Stimulated activated CD4-positive, alpha-beta T cell treated with anti-CD3 and anti-CD28 coated beads, Interleukin-1b, Interleukin-23, amount 100 ng/mL, for 1 hour (primary cell): ENCODE measurements at places on chromosomes 1 and 21.

- no peak for DNase-seq
These were observed 4.0 kb downstream of the HAO2 start for GRCh38 chr1:119372503-119373086.

DNA sequence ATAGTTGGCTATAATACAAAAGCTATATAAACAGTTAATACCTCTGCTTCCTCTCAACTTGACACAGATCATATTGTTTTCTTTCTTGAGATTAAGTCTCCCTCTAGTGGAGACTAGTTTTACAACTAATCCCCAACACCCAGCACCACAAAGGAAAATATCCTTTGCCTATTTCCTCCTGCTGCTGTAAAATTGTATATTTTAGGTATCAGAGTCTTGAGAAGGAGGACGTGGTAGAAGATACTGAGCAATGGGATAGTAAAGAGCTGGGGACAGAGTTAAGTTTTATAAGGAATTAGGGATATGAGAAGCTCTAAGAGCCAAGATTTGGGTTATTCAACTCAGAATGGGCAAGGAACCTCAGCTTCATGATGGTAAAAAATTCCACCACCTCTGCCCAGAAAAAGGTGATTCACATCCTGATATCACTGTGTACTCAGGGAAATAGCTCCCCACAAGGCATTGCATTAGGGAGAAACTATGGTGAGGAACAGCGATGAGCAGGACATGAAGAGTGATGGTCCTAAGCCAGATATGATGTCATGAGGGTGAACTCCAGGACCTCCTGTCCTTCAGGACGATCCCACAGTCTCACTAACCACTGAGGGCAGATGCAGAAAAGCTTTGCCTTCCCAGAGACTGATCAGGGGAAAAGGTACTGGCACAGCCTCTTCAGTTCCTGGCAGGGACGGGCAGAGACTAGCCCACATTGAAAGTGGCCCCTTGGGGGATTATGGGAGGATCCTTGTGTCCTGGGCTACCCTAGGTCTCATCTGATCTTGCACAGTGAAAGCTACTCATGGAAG is 14.7 kb upstream of the CFAP126 start:
- DNase-seq: no peak

- DNase-seq: peak; percentile 53
These were observed 4.4 kb upstream of the LGR6 start for GRCh38 chr1:202189001-202189790.

- DNase-seq: peak; percentile 22
These were observed 2.7 kb downstream of the GRHL3 start for GRCh38 chr1:24321697-24322469.

DNA sequence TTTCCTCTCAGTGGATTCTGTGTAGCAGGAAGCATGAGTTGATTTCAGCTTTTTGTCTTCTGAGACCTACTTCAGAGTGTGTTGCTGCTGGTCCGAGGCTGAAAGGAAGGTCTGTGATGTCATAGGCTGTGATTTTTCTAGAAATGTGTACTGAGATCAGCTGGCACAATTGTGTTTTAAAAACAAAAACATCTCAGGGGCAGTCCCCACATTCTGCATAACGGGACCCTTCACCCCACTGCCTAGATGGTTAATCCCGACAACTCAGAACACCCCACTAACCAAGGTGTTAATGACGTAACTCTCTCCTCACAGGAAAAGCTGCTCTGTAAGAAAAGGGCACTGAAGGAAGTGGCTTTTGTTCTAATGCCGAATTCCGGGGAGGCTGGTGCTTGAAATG is 59.8 kb upstream of the PPP2R5A start:
- DNase-seq: no peak

DNA sequence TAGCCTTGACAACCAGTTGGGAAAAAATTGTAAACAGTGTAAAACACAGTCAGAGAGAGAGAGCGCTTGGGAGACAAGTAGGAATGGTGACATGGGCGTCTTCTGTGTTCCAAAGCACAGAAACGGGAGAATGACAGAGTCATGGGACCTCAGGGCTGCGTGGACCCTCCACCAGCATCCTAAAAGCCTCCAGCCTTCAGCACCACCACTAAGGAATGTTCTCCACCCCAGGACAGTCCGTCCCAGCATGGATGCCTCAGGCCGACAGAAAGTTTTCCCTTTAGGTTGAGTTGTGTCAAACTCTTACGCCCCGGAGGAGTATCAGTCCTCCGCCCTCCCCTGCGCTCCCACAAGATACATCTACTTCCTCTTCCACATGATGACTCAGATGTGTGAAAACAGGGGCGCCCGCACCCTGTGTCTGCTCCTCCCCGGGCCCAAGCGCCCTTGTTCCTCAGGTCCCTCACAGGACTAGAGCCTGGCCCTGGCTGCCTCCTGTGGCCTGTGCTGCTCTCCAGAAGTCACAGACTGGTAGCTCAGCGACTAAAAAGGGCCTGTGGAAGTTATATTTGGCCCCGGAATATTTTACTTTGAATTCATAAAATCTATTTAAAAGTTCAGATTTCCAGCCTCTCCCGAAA is 63.9 kb upstream of the EFHD2 start:
- peak; percentile 25 for DNase-seq

- DNase-seq: no peak
These were observed 116.3 kb upstream of the CACYBP start for GRCh38 chr1:174883409-174883808.

- no peak for DNase-seq
These were observed 3.1 kb upstream of the UBE2G2 start for GRCh38 chr21:44804762-44805161.

DNA sequence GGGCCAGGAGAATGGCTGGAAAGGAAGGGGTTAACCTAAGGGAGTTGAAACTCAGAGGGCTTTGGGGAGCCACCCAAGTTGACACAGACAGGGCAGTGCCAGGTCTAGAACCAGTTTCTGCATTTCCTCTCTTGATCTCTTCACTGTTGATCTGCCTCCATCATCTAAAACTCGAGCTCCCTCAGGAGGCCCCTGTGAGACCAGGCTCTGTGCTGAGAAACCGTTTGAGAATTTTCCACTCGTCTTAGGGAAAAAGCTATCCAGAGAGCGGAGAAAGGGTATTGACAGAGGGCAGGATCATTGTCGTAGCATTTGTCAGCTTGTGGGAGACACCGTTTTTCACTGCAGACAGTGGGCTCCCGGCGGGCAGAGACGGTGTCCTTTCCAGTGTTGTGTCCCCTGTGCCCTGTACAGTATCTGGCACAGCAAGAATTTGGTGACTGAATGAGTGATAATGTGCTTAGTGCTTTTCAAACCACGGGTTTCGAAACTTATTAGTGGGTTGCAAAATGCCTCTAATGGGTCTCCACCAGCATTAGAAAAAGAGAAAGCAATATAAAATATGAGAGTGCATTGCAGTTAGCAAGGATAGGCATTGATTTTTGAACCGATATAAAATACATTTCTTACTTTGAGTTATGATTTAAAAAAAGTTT is 31.1 kb downstream of the PROK1 start:
- no peak for DNase-seq

DNA sequence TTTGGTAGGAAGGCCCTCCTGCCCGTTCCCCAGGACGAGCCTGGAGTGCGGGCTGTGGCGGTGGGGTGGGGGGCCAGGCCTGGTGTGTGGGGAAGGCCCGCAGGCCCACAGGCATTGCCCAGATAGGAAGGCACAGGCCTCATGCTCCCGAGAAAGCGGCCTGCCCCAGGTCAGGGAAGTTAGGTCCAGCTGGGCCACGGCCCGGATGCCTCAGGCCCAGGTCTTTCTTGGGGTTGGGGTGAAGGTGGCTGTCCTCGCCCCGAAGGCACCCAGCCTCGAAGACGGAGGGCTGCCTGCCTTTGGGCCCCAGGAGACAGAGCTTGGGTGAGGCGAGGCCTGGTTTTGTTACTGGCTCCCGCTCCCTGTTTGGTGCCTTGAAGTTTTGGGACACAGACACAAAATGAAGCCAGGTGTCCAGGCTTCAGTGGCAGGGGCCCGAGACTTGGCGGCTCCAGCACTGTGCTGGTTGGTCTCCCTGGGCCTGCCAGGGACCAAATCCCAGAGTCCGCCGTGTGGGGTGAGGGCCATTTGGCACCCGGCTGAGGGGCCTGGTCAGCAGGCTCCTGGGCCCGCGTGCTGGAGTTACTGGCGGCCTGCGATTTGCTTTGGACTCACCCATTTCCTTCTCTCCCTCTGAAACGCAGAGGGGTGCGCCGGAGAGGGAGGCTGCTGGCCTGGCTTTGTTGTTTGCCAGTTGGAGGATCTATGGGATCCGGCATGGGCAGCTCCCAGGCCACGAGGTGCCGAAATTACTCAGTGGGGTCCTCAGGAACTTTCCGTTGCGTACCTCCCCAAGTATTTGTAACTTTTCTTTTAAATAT is 2.0 kb downstream of the SKI start:
- no peak for DNase-seq

GRCh38 chr1:92244376-92244775 is 26.7 kb downstream of the C1orf146 start:
- no peak for DNase-seq

DNA sequence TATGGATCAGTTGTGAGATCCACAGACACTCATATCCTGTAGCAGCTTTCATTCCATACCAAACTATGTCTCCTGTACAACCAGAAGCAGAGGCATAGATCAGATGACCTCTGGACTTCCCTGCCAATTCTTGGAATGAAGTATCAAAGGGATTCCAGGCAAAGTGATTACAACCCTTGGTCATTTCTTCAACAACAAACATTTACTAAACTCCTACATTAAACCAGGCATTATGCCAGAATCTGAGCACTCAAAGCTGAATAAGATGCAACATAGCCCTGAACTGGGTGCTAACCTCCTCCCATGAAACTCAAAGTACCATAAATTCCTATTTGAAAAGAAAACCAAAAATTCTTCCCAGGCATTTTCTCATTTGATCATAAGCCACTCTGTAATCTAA is 121.2 kb upstream of the SGIP1 start:
- no peak for DNase-seq

DNA sequence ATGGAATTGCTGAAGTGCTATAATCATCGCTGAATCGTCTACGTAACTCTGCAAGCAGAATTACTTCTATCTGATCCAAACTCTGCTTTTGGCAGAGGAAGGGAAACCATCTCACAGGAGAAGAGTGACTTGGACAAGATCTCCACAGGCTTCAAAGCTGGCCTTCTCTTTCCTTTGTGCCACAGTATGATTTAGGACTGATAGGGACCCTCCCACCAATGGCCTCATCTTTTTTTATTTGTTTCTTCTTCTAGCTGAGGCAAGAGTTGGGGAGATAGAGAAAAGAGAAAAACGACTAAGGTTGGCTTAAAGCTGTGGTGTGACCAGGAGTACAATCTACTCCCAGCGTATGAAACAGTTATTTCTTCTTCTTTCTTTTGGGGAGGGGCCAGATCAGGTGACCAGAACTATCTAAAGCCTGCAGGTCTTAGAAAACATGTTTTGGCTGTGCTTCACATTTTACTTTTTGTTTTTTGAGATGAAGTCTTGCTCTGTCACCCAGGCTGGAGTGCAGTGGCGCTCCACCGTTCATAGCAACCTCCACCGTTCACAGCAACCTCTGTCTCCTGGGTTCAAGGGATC is 35.0 kb downstream of the ZNF496 start:
- no peak for DNase-seq

- DNase-seq: no peak
These were observed 51.5 kb downstream of the VANGL2 start for GRCh38 chr1:160451859-160452232.

GRCh38 chr1:201011616-201012015 is 11.9 kb downstream of the KIF21B start:
- no peak for DNase-seq

DNA sequence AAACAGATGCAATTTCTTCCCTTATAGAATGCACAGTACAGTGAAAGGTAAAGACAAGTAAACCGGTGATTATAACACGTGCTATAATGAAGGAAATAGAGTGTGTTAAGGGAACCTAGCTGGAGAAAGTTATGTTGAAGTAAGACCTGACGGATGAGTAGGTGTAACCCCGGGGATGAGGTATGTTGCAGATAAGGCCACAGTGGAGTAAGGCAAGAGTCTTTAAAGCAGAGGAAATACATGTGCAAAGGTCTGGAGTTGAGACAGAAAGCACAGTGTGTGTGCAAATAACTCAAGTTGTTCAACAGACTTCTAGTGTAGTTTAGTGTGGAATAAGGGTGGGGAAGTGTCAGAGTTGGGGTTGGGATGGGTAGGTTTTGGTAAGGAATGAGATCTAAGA is 2.9 kb downstream of the DBT start:
- no peak for DNase-seq

- DNase-seq: no peak
These were observed 10.4 kb upstream of the HMGB4 start for GRCh38 chr1:33853431-33853830.

DNA sequence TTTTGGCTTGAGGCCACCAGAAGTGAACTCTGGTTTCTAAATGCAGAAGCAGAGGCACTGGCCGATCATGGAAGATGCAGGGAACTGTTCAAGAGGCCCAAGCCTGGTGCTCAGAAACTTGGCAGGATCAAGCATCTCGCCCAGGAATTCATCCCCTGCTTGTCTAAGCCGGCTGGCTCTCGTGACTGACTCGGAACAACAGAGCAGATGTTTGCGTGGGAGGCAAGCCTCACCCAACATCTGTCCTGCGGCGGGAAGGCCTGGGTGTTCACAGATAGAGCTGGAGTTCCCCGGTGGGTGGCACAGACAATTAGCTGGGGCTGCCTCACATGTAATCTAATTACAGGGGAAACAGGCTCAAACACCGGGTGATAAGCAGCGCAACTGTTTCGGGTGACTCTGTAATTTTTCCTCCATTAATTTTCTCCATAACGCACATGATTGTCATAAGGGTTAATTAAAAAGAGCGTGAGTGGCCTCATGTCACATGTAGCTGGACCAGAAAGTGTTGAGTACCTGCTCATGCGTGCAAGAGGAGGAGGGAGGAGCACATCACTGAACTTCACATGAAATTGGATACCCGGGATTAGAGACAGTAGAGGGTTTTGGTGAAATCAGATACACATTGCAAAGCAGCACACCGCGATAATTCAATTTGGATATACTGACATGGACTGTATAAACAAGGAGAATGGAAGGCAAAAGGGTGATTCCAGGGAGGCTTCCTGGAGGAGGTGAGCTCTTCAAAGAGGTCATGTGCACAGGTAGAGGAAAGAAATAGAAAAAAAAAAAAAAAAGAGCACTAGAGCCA is 180.0 kb downstream of the ETS2 start:
- no peak for DNase-seq

DNA sequence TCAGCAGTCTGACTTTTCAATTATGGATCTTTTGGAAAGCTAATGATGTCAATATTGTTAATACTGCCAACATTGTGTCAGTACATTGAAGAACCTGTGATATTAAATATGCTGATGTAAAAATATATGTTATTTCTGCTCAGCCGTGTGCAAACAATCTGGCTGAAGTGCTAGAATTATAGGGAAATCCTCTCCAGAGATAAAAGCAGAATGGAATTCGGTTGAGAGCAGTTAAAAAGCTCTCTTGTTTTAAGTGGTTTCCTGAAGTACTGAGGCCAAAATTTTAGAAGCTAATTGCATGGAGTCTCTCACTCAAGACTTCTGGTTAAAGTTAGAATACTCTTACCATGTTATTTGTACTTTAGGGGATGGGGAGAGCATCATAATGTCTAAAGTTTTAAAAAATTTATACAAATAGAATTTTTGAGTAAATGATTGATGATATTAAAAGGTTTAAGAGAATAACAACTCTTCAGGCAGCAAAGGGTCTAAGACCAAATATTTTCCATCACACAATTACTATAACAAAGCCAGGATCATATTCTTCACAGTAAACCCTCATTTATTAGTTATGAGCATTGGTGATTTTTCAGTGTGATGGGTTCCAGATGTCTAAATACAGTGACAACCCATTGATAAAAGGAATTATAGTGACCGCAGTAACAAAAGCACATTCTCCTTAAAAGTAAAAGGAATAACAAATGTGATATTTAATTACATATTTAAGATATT is 834.2 kb upstream of the CXADR start:
- no peak for DNase-seq
